ENCODE measurements at places on chromosomes 2 and 18. TPM values are rescaled to one million over a fixed set of nuclear protein-coding genes. Genes with fewer than 3 reads are reported as not detected.

LINC00305 gene
- total RNA-seq, result not detected

FOXD4L1 gene
- 0.17 TPM for total RNA-seq

NT5DC4 gene
- not detected for total RNA-seq

APCDD1 gene
- total RNA-seq, result 17.3 TPM

DLX1 gene
- not detected for total RNA-seq

STON1 gene
- 12.1 TPM for total RNA-seq

M1AP gene
- total RNA-seq, result not detected

DNA sequence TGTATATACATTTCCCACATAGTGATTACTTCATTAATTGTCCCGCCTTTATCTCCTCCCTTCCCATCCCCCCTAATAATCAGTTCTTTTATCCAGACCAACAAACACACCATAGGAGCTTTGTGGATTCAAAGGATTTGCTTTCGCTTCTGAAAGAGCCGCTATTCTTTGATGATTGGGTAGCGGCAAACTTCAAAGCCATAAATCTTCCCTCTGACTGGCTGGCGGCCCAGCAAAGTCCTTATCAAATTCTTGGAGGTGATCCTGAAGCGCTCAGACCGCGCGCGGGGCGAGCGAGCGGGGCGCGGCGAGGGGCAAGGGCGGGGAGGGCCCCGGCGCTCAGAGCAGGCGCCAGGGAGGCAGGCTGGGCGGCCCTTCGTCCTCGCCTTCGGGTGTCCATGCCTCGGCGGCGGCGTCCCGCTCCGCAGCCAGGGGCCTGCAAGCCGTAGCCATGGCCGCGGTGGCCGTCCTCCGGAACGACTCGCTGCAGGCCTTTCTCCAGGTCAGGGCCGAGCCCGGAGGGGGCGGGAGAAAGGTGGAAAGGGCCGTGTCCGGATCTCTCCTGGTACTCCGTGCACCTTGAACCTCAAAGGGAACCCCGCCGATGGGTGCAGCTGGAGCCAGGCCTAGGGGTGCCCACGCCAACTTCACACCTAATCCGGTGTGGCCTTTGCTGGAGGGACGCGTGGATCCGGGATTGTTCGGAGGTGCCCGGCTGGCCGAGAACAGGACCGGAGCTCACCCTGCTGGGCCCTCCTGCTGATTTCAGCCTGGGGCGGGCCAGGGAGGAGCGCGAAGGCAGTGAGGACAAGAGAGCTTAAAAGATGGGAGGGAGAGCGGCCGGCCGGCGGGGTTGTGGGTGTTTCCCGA, at the start of gene SP5:
Gene SP5 (plus strand): TSS at position 276 of the 870 bp plus-strand sequence. CDS start 176 bp downstream, at position 452.
- DNase-seq, result peak; percentile 44

- no peak for DNase-seq
Measured at GRCh38 chr2:204061241-204061640, 124.7 kb downstream of the ICOS start.

GRCh38 chr2:150012986-150013385, 425.4 kb upstream of the MMADHC start:
- peak; percentile 63 for DNase-seq

DNA sequence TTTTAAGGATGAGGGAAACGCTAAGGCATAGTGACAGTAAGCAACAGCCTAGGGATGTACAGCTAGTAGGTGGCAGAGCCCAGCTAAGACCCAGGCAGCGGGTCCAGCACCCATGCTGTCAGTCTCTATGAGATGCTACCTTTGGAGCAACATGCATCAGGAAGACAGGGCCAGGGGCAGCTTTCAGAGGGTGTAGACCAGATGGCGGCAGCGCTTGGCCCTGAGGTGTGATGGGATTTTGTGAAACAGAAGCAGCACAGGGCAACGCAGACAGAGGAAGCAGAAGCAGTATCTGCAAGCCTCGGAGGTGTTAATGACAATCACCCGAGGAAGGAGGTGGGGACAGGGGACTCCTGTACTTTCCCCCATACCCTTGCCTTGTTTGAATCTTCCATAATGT, 43.2 kb downstream of the SDC1 start:
- DNase-seq, result no peak

DNA sequence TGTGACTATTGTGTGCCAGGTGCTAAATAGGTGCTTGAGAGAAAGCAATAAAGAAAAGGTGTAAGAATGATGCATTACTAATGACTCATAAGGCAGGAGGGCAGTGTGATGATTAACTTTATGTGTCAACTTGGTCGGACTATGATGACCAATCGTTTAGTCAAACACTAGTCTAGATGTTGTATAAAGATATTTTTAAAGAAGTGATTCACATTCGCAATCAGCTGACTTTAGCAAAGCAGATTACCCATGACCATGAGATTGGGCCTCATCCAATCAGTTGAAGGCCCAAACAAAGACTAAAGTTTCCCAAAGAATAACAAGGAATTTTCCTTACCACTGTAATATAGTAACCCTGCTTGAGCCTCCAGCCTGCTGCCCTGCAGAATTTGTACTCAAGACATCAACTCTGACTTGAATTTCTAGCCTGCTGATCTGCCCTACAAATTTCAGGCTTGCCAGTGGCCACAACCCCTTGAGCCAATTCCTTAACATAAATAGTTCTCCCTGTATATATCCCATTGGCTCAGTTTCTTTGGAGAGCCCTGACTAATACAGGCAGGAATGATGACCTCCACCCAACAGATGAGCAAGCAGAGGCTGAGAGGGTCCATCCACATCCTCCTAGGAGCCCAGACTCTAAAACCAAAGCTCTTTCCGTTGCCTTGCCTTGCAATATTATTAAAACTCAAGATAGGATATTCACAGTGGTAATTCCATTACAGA, 132.6 kb downstream of the ACTR3 start:
- DNase-seq, result peak; percentile 94

- no peak for DNase-seq
Measured at GRCh38 chr18:79717059-79717458, 37.5 kb downstream of the CTDP1 start.

- DNase-seq, result peak; percentile 69
Measured at GRCh38 chr2:231795525-231796327, 9.5 kb downstream of the COPS7B start.

- no peak for DNase-seq
Measured at GRCh38 chr2:7609556-7609955, 692.3 kb downstream of the RNF144A start.

DNA sequence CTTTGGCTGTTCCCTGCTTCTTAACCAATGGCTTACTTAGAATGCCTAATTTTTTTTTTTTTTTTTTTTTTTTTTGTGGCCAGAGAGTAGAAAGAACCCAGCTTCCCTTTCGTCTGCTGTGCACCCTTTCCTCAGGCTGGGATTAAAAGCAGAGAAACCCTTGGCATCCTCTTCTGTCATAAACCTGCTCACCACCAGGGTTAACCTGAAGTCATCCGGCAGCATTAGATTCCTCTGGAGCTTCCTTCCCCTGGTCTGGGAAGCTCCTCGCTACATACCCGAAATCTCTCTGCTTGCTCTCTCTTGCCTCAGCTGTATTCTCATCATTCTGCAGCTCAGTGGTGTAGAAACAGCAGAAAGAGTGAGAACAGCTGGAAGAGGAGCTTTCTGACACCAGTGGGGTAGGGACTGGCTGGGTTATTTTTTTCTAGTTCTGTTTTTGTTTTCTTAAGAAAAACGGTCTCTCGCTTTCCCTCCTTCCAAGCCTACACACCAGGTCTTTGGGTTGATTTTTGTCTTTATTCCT, 339.0 kb upstream of the MEIS1 start:
- no peak for DNase-seq

GRCh38 chr2:224032283-224032682, 6.8 kb downstream of the SERPINE2 start:
- no peak for DNase-seq

DNA sequence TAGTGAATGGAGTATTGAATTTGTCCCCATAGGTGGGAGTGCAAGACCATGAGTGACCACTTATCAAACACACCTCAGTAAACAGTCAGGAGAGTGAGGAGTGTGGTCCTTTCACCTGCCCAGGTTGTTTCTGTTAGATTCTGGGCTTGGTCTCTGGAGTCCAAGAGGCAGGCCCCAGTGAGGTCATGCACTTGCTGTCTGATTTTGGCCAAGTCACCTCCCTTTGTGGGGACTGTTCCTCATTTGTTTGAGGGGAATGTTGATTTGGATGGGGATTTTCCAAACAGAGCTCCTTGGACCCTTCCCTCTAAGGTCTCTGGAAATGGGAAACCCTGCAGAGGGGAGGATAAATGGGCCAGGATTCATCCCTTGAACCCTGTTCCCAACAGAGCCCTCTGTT, 7.3 kb downstream of the IL1RN start:
- DNase-seq, result no peak

GRCh38 chr18:78422336-78422735, 557.3 kb upstream of the SALL3 start:
- DNase-seq, result no peak

GRCh38 chr2:118348380-118349034, 260.2 kb downstream of the INSIG2 start:
- no peak for DNase-seq

DNA sequence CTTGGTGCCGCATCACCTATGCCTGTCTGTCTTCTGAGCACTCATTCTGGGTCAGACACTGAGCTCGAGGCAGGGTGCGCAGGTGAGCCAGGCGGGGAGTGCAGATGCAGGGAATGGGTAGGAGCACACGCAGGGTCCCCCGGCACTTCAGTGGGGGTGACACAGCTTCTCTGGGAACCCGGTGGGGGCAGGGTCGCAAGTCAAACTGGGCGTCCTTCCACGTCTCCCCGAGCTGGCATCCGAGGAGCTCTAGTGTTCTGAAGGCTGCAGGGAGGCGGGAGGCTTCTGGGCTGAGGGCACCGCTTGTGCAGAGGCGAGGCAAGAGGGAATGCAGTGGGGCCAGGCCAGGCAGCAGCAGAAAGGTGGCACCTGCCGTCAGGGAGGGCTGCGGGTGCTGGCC, 86.0 kb downstream of the DGKD start:
- DNase-seq, result no peak

DNA sequence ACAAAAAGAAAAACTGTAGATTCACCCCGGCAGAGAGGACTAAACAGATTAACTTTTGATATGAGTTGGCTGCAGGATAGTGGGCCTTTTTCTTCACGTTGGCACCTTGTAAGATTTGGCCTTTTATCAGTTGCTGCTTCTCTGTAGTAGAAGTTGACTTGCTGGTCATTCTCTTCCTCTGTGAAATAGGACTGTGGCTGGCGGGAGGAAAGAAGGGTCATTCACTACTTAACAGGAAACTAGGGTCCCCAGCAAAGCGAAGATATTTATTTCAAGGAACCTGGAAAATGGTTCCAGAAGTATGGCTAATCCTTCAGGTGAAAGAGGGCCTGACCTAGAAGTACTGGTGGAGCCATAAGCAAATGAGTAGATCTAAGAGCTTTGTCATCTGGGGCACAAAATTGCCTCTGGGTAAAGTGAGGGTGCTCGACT, 383 bp upstream of the ATP5MC3 start:
- DNase-seq, result no peak

- peak; percentile 100 for DNase-seq
Measured at GRCh38 chr2:175167792-175168563, at the start of gene ATF2. TSS of gene ATF2 (minus strand) at chr2:175168203. CDS start at chr2:175136443, 31,760 bp downstream.

DNA sequence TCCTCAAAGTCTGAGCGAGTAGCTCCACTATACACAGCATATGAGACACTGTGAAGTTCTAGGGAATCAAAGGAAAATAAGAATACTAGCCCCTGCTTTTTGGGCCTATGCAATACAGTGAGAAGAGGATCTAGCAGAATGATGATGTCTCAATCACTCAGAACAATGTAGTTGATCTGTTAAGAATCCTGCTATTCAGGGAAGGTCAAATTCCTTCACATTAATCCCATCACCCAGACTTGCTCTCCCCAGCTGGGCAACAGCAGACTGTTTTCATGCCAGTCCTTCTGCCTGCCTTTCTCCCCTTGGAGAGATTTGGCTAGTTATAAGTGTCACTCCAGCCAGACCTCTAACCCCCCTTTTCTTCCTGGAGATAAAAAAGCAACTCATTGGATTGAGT, 230.0 kb upstream of the EPHA4 start:
- DNase-seq, result no peak

GRCh38 chr2:240925191-240925567, 19.0 kb downstream of the CROCC2 start:
- DNase-seq, result no peak

DNA sequence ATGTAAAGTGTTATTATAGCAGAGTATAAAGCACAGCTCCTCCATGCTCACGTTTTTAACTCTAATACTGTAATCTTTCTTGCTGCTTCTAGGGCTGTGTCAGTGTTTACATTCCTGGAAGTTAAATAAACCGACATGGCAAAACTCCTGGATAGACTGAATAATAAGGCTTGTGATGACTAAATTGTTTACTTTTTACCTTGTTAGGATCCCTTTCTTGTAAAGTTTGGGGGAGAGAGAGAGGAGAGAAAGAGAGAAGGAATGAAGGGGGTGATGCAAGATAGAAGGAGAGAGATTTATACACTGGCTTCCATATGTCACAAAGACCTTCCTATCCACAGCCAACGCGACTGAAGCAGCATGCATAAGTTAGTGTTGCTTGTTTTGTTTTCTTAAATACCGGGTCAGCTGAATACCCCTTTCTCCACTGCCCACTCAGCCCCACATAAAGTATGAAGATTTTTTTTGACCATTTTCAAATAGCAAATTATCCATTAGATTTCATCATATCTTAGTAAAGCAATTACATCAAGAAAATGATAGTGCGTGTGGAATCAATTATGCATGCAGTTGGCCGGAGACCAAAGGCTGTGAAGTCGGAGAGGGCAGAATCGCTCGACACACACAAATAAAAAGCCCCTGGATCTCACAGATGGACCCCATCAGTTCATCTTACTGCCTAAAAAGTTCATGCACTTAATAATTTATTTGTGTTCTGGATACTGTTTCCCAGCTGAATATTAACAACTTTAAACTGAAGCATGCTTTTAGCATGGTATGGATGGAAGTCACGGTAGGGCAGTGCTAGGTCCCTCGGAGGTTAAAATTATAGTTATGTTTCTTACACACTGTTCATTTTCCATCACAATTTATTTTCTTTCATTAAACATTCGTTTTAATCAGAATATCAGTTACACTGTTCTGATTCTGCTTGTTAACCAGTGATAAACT, 20.1 kb downstream of the BCL11A start:
- peak; percentile 64 for DNase-seq

DNA sequence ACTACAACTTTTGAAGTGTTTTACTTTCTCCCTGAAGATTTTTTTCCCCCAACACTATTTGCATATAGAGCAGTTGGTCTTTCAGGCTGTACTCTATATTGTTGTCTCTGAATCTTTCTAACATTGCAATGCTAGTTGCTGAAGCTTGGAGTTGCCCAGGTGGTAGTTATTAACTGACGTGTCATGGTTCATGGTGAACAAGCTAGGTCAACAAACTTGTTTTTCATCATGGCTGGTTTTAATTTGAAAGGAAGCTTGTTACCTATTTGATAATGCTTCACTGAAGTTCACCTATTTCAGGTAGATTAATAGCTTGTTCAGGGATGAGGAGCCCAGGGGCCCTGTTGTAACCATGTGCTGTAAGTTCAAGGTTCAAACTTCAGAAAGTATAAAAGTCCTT, 158.8 kb upstream of the ZEB2 start:
- DNase-seq, result no peak

GRCh38 chr2:73112913-73113854, at the start of gene RAB11FIP5:
TSS of gene RAB11FIP5 (minus strand) at chr2:73112948. CDS start at chr2:73112777, 171 bp downstream.
- peak; percentile 78 for DNase-seq

GRCh38 chr2:39558906-39559305, 106.8 kb upstream of the TMEM178A start:
- no peak for DNase-seq

GRCh38 chr2:20015482-20016083, 3.1 kb upstream of the MATN3 start:
- DNase-seq, result peak; percentile 36
